ENCODE measurements at places on chromosomes 4 and X. TPM values are rescaled to one million over a fixed set of nuclear protein-coding genes. Genes with fewer than 3 reads are reported as not detected.

KLHL4 gene
- total RNA-seq: 49.3 TPM

COL25A1 gene
- total RNA-seq: 2.1 TPM

SPANXC gene
- not detected for total RNA-seq

DNA sequence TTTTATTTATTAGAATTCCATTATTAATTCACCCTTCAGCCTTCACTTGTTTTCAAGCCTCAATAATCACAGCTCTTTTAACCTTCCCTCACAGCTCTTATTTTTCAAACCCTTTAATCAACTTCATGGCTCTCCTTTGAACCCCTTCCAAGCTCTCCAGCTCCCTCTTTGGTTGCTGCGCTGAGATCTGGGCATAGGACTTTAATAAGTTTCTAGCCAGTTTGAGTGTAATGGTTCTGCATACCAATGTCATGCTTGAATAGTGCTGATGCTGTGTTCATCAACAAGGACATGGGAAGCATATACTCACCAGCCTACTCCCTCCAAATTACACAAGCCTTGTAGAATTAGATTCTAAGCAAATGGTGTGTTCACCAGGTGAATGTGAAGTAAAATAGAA, 3.5 kb upstream of the RNF212 start:
- no peak for DNase-seq

GRCh38 chr4:8853249-8853648, 18.4 kb downstream of the HMX1 start:
- peak; percentile 71 for DNase-seq

KCTD8 gene
- 1.4 TPM for total RNA-seq

METTL14 gene
- total RNA-seq: 21.6 TPM

PCDH19 gene
- total RNA-seq: 2.4 TPM

- no peak for DNase-seq
Observed at GRCh38 chrX:107654566-107654871, 26.2 kb downstream of the PRPS1 start.

TRIM75 gene
- total RNA-seq: not detected

- DNase-seq: no peak
Observed at GRCh38 chr4:105248613-105249012, 101.9 kb downstream of the TET2 start.

DNA sequence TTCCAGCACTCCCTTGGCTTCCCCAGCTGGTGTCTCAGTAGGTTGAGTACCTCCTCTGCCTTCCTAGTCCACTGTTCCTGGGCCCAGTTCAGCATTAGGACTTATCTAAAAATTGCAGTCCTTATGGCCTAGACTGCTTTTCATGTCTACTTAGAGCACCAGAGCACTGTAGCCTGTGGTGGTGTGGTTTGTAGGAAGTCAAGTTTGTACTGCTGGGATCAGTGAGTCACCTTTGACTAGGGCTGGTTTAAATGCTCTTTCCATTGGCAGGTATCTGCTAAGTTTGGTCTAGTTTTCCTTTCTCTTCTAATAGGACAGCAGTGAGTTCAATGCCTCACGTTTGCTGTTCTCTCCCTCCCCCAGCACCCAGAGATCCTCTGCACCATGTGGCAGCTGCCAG, 233.6 kb upstream of the WDFY3 start:
- DNase-seq: no peak

DNA sequence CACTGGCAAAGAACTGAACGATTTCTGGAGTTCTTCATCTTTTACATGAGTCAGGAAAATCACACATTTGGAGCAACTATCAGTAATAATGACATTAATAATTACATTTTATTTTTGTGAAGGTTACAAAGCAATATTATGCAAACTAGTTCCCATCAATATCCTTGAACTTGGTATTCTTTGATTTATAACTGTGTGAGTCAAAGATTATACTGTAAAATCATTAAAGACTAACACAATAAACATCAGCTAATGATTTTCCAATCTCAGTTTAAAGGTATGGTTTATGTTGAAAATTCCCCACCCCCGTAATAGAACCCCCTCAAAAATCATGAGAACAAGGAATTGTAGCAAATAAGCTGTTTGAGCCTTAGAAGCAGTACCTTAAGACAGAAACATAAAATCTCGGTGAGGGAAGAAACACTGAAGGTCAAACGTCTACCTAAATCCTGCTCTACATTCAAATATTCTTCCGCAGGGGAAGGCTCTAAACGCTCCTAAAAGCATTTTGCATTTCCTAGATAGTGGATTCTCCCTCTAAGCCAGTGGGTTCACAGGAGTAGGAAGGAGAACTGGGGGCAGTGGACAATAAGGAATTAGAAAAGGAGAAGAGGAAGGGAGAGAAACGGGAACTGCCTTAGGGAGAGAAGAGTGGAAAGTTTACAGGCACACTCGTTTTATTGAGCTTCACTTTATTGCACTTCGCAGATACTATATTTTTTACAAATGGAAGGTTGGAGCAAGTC, 22.3 kb upstream of the SH3D19 start:
- no peak for DNase-seq

- no peak for DNase-seq
Observed at GRCh38 chr4:36997727-36998126, 246.8 kb upstream of the NWD2 start.

DNA sequence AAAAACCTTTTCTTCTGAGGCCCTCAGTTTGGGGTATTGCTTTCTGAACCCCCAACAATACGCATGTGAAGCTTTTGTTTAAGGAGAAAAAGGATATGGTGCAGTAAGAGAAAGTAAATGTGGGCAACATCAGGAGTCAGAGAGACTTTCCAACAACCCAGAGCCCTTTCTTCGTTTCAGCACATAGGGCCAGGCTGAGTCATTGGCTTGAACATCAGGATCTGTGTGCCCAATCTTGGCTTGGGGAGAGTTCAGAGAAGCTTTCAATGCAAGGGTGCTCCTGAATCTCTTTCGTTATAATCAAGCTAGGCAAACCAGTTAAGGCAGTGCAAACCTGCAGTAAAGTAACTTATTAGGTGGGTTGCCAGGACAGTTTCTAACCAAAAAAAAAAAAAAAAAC, 191.2 kb downstream of the FRMPD4 start:
- no peak for DNase-seq

DNA sequence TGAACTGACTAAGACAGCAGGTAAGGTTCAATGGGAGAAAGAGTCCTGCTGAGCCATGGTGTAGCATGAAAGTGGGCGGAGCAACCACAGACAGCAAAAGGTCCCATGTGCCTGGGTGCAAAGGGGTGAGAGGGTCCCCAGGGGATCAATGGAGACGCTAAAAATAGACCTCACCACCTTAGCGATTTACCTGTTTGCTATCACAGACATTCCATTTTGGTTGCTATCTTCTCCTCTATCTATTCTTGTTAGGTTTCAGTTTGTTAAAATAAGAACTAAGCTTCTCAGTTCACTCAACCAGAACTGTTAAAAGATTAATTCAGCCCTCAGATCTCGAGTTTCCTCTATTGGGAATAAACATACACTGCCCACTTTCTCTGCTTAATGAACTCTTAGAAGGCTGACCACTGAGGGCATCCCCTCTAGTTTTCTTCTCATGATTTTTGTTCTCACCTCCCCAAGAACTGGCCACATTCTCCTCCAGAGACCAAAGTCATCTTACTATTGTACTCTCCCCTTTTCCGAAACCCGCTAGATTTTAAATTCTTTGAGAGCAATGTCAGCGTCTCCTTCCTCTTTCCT, 136.7 kb downstream of the PARM1 start:
- DNase-seq: no peak

- DNase-seq: peak; percentile 47
Observed at GRCh38 chr4:11765849-11766453, 337.3 kb upstream of the HS3ST1 start.

TEX11 gene
- total RNA-seq: 0.37 TPM

DNA sequence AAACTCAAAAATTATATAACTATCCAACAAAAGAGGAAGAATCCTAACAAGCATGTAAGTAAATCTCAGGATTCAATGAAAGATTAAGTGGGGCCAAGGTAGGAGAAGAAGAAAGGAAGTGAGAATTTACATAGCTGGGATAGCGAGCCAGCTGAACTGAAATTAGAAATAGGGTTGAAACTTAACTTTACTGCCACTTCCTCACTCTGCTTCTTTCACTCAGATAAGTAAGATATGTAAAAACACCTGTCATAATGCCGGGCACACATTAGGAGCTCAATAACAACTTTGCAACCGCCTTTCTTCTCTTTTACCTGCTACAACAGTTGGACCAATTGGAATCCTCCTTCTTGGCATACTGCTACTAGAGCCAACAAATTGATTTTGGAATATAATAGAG, 129.4 kb downstream of the CNKSR2 start:
- DNase-seq: no peak
